ENCODE measurements at places on chromosomes 2 and 18. TPM values are rescaled to one million over a fixed set of nuclear protein-coding genes. Genes with fewer than 3 reads are reported as not detected.
A peak's percentile ranks its signal among the peaks of the same experiment; 100 is the strongest.

EPHA4 gene
- 25.9 TPM for total RNA-seq

DNA sequence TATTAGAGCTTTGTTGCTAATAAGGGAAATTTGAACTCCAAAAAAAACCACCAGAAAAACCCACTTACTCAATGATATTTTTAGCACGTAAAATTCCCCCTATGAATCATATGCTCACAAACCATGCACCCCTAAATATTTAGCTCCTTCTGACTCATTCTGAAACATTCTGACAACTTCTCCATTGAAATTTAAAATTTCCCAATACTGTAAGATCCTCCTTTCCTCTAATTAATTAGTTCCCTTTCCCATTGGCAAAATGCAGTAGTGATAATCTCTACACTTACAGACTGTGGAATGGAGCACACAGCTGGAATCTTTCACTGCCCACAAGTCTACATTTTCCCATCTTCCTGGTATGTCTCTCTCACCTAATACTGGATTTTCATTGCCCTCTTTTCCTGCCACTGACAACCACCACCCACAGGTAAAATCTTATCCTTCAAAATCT lies 215.8 kb upstream of the ACVR2A start:
- DNase-seq, result no peak
- no peaks in the 10 kb centered on the region for H3K4me1 ChIP-seq
- H3K27me3 ChIP-seq, result no peaks in the 10 kb centered on the region
- no peaks in the 10 kb centered on the region for H3K36me3 ChIP-seq
- H3K27ac ChIP-seq, result no peak overlapping the region

DNA sequence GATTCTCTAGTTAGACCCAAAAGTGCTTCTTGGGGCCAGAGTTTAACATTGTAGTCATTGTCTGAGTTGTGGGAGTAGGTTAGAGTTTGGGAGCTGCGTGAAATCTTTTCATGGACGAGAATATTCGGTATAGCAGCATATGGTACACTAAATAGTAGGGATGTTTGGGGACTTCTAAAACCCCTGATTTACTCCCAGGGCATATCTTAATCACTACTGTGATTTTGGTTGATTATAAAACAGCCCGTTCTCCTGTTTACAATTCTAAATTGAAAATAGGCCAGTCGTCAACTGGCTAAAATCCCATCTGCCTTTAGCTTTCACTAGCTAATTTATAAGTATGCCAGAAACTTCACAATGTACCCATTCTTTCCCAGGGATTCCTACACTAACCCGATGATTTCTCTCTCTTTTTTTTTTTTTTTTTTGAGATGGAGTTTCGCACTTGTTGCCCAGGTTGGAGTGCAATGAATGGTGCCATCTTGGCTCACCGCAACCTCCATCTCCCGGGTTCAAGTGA lies 44.3 kb downstream of the MOB4 start:
- H3K36me3 ChIP-seq, result peaks cover 26% of the 10 kb centered on the region
- no peaks in the 10 kb centered on the region for H3K27me3 ChIP-seq
- DNase-seq, result no peak
- H3K4me3 ChIP-seq, result no peak overlapping the region
- no peaks in the 10 kb centered on the region for H3K4me1 ChIP-seq
- no peak overlapping the region for H3K27ac ChIP-seq

CAMKMT gene
- 6.3 TPM for total RNA-seq

- H3K36me3 ChIP-seq, result peaks cover 20% of the 10 kb centered on the region
- no peaks in the 10 kb centered on the region for H3K27me3 ChIP-seq
- peak overlapping the region; percentile 79 for H3K4me3 ChIP-seq
- peaks cover 17% of the 10 kb centered on the region for H3K4me1 ChIP-seq
- no peak for DNase-seq
Observed at GRCh38 chr18:80034852-80035406, 695 bp downstream of the RBFA start.

LAMA3 gene
- total RNA-seq, result 11.5 TPM

ABCB11 gene
- not detected for total RNA-seq

DNA sequence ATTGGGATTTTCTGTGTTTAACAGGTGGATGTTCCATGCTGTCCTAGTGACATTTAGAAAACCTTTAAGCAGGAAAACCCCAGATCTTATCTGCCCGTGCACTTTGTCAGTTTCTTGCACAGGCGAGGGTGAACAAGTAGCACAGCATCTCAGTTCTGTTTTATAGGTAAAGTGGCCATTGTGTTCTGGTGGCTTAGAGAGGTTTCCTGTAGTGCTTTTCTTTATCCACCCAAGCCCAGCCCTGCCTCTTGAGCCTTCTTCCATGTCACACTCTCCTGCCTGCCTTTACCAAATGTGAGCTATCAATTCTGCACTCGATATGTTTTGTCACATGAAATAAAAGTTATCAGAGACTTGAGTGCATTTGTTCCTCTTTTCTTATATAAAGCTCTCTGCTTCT lies 135.3 kb upstream of the NOSTRIN start:
- H3K4me3 ChIP-seq, result no peak overlapping the region
- H3K36me3 ChIP-seq, result no peaks in the 10 kb centered on the region
- no peak overlapping the region for H3K27ac ChIP-seq
- H3K27me3 ChIP-seq, result no peaks in the 10 kb centered on the region
- H3K4me1 ChIP-seq, result peaks cover 18% of the 10 kb centered on the region

GRCh38 chr2:13581471-13581870 lies 864.7 kb downstream of the TRIB2 start:
- H3K4me1 ChIP-seq, result no peaks in the 10 kb centered on the region
- no peaks in the 10 kb centered on the region for H3K36me3 ChIP-seq
- H3K27me3 ChIP-seq, result no peaks in the 10 kb centered on the region
- H3K4me3 ChIP-seq, result no peak overlapping the region

PIGN gene
- total RNA-seq, result 13.7 TPM

DNA sequence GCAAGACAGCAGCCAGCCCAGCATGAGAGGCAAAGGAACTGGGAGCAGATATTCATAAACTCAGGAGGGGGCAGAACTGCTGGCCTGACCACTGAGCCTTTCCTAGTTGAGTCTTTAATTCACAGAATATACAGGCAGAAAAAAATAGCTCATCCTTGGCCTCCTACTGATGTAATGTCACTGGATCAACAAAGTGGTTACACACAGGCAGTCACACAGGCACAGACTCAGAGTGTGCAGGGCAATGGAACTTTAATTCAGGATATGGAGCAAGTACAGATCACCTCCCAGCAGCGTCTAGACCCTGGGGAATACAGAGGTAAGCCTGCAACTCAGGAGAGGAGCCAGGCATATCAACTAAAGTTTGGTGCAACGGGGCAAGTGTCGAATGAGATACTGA lies 75.4 kb downstream of the TNP1 start:
- no peak for DNase-seq
- no peak overlapping the region for H3K4me3 ChIP-seq
- no peaks in the 10 kb centered on the region for H3K27me3 ChIP-seq

C2orf66 gene
- total RNA-seq, result not detected

MC2R gene
- not detected for total RNA-seq

GRCh38 chr2:106113361-106113966 lies 80.6 kb downstream of the UXS1 start:
- H3K4me3 ChIP-seq, result no peak overlapping the region
- H3K27me3 ChIP-seq, result no peaks in the 10 kb centered on the region
- H3K4me1 ChIP-seq, result no peaks in the 10 kb centered on the region
- no peaks in the 10 kb centered on the region for H3K36me3 ChIP-seq
- H3K27ac ChIP-seq, result no peak overlapping the region
- DNase-seq, result no peak

- no peak overlapping the region for H3K27ac ChIP-seq
- H3K27me3 ChIP-seq, result no peaks in the 10 kb centered on the region
- peaks cover 23% of the 10 kb centered on the region for H3K4me1 ChIP-seq
- H3K4me3 ChIP-seq, result no peak overlapping the region
Observed at GRCh38 chr2:69390001-69390400, 3.0 kb upstream of the GFPT1 start.

GRCh38 chr2:64593035-64593655 lies 60.6 kb downstream of the SERTAD2 start:
- peaks cover 40% of the 10 kb centered on the region for H3K36me3 ChIP-seq
- H3K27ac ChIP-seq, result no peak overlapping the region
- H3K27me3 ChIP-seq, result no peaks in the 10 kb centered on the region
- no peaks in the 10 kb centered on the region for H3K4me1 ChIP-seq
- no peak overlapping the region for H3K4me3 ChIP-seq
- DNase-seq, result no peak

DNA sequence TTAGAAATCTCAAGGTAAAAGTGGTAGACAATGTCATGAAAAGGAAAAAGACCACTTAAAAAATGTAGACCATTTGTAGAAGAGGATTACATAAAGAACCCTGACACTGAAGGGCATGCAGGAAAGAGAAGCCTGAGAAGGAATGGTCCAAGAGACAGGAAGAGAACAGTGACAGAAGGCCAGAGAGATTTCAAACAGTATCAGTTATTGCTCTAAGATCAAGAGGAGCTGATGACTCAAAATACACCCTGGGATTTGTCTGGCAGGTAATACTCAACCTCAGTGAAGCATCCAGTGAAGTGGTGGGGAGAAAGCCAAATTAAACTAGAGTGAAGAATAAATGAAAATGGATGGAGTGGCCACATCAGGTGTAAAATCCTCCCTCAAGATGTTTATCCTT lies 100.5 kb downstream of the PDE11A start:
- H3K27me3 ChIP-seq, result no peaks in the 10 kb centered on the region
- H3K4me3 ChIP-seq, result no peak overlapping the region
- H3K4me1 ChIP-seq, result no peaks in the 10 kb centered on the region
- no peaks in the 10 kb centered on the region for H3K36me3 ChIP-seq

SNORC gene
- 2.5 TPM for total RNA-seq

SRD5A2 gene
- 0.06 TPM for total RNA-seq

CGREF1 gene
- 0.92 TPM for total RNA-seq

MLPH gene
- 5.3 TPM for total RNA-seq

DNA sequence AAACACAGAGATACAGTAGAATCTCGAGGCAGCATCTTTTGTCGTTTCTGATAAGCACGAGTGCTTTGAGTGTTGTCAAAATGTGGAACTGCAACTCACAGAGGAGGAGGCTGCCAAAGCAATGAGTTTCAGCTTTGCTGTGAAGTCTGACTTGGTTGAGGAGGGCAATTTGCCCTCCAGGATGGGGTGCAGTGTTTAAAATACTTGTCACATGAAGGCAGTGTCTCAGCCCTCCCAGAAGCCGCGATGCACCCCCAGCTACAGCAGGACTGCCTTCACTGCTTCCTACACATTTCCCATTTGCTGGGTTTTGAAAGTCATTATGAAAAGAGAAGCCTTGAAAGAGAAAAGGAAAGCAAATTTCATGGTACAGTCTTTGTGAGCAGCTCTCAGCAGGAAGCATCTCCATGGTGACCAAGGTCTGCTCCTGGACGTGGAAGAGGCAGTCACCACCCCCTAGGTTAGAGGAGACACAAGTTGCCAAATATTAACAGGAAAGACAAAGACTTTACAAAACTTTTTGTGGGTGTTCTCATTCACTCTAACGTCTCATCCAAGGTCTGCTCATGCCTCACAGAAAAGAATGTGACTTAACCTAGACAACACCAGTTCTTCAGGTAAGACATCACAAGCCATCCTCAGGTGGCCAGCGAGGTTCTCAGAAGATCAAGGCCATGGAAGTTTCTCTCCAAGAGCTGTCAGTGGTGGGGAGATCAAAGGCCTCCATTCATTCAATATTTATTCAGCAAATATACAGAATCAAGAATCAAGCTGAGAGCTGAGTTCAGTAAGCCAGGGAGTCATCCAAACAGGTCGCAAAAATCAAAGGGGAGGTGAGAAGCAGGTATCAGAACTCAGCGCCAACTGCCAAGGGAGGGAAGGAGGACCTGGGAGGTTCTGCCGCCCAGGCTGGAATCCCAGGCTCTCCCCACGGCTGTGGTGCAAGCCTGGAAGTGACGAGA lies 476.0 kb downstream of the EIPR1 start:
- DNase-seq, result peak; percentile 68
- H3K36me3 ChIP-seq, result no peaks in the 10 kb centered on the region
- H3K4me1 ChIP-seq, result no peaks in the 10 kb centered on the region
- no peak overlapping the region for H3K27ac ChIP-seq
- H3K4me3 ChIP-seq, result no peak overlapping the region

- H3K27ac ChIP-seq, result peak overlapping the region; percentile 95
- H3K4me3 ChIP-seq, result peak overlapping the region; percentile 34
- peaks cover 59% of the 10 kb centered on the region for H3K4me1 ChIP-seq
- no peaks in the 10 kb centered on the region for H3K27me3 ChIP-seq
- DNase-seq, result no peak
Observed at GRCh38 chr2:11744631-11745394, 1.6 kb upstream of the LPIN1 start.

DNA sequence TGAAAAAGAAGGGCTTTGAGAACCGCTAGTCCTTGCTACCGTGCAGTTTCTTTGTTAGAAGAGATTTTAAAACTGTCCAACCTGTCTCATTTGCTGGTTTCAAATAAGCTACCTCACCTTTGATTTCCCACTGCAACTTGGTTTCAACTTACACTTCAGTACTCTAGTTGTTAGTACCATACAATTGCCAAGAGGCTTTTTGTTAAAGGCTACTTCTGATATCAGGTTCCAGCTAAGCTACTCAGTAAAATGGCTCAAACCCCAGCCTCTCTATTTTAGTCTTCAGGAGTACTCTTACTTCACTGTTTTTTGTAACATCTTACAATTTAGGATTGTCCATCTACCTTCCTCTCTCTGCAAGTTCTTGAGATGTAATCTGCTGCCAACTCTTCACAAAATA lies 91.6 kb downstream of the INO80D start:
- H3K4me3 ChIP-seq, result no peak overlapping the region
- H3K36me3 ChIP-seq, result peaks cover 42% of the 10 kb centered on the region
- H3K27me3 ChIP-seq, result no peaks in the 10 kb centered on the region

GRCh38 chr2:157228946-157229345 lies 28.6 kb upstream of the GALNT5 start:
- no peak overlapping the region for H3K4me3 ChIP-seq
- no peaks in the 10 kb centered on the region for H3K27me3 ChIP-seq
- no peak overlapping the region for H3K27ac ChIP-seq
- no peak for DNase-seq

BCL11A gene
- 11.3 TPM for total RNA-seq

DNA sequence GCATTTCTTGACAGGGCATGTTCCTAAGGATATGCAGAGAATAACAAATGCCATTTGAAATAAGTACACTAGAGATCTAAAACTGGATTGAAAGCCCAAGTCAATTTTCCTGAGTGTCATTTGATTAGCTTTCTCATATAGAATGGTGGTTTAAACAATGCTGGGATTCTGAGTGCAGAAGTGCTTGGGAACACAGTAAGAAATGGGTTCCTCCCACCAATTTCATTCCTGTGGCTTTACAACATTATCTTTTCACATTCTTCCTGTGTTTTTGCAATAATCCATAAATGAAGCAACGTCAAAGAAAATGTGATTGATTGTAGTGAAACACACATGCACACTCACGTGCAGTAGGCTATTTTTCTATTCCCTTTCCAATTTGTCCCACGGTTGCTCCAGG lies 1858.4 kb upstream of the PIK3C3 start:
- H3K4me3 ChIP-seq, result no peak overlapping the region
- no peaks in the 10 kb centered on the region for H3K36me3 ChIP-seq
- no peaks in the 10 kb centered on the region for H3K4me1 ChIP-seq
- no peak overlapping the region for H3K27ac ChIP-seq

DNA sequence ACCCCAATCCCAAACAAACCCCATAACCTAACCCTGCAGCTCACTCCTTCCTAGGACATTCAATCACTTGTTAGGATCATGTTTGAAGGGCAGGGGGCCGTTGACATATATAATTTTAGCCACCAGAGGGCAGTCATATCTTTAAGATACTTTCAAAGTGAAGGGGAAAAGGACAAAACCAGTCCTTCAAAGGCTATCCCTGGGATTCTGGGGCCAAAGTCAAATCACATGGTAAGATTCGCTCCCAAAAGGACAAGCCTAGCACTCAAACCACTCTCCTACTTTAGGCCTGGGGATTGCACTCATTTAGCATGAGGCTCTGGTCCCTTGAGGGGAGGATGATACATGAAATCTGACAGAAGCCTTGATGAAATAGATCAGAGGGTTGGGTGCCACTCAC lies 44.6 kb downstream of the HAUS1 start:
- H3K27ac ChIP-seq, result no peak overlapping the region
- no peaks in the 10 kb centered on the region for H3K36me3 ChIP-seq
- no peaks in the 10 kb centered on the region for H3K27me3 ChIP-seq

SERPINB10 gene
- total RNA-seq, result 2.3 TPM

DSC2 gene
- 1.9 TPM for total RNA-seq

MAP3K19 gene
- total RNA-seq, result not detected

Data from esophagus muscularis mucosa (tissue), 4 donors.